ENCODE measurements at places on chromosomes 6 and 20.

DNA sequence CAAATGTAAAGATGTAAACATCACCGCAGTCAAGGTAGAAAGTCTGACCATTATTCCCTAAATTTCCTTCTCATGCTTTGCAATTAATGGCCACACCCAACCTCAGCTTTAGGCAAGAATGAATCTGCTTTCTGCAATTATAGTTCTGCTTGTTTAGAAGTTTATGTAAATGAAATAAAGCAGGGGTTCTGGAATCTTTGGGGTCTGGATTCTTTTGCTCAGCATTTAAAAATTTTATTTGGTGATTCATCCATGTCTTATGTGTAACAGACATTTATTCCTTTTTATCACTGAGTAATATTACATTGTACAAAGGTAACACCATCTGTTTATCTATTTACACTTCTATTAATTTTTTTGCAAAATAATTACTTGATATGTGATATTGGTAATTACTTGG is 613.6 kb downstream of the UTRN start:
- DNase-seq, result no peak

DNA sequence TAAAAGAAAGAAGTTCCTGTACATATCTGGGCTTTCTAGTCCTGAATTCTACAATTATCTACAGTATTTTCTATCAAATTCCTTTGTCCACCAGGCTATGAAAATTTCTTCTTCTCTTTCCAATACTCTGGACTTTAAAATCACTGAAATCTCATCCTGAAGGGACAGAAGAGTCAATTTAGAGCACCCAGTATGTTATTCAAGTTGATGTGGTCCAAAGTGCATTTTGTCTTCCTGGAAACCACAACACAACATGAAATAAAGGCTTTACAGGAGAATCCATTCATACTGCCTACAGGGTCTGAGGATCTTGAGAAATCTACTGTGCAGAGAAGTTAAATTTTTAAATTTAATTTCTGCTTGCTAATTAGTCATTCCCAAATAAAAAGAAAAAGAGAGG is 94.9 kb upstream of the ADGRF1 start:
- no peak for DNase-seq

DNA sequence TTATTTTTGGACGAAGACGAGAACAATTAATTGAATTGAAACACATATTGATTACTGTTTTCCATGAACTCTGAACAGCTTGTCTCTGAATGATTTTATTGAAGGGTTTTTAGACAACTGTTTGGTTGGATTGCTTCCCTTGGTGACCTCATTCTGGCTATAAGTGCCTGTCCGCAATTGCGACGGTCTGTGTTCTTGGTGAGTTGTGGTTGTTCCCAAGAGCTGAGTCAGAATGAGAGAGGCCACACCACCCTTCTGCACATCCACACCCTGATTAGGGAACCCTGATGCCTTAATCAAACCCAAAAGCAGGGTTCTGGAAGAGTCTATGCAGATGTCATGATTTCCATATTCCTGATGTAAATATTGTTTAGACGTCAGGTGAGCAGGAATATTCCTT is 747.0 kb downstream of the PTPRT start:
- no peak for DNase-seq

DNA sequence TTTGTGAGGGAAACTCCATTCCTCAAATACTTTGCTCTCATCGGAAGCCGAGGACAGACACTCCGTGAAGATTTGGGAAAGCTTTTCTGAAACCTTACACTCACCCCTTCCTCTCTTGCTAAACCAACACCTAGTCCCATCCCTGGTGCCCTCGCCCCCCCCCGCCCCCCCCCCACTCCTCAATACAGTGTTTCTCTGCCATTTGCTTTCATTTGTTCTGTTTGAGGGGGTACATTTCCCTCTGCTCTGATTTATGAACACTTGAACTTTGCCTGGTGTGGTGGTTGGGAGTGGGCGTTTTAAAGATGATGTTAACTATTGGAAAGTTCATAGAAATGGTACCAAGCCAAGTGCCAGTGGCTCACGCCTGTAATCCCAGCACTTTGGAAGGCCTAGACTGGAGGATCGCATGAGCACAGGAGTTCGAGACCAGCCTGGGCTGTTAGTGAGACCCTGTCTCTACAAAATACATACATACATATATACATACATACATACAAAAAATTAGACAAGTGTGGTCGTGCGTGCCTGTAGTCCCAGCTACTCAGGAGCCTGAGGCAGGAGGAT is 1.1 kb downstream of the RAB32 start:
- DNase-seq, result no peak

- DNase-seq, result no peak
Measured at GRCh38 chr20:58619077-58619863, 31.8 kb upstream of the STX16 start.

DNA sequence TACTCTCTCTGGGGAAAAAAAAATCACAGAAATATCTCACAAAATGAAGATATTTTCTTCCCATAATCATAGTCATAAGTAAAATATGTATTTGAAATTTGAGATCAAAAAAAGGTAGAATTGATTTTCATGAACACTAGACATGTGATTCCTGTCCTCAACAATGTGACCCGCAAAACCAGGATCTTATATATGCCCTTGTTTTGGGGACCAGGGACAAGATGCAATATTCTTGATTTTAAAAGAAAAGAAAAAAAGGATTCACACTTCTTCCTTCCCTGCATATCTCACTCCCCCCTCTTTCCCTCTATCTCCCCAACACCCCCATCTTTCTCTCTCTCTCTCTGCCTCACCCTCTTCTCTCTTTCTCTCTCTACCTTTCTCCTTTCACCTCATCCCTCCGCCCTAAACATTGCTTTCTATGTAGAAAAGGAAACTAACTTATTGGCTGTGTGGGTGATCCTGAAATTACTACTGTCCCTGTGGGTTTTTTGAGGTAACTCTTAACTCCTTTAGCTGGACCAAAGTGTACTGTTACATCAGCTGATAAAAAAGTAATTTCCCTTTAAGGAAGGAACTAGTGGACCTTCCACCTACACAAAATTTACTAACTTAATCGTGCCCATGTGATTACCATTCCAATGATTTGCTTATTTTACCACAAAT is 85.6 kb downstream of the AIG1 start:
- no peak for DNase-seq

GRCh38 chr6:84258866-84259265 is 31.4 kb upstream of the CEP162 start:
- DNase-seq, result no peak

GRCh38 chr6:15375638-15376290 is 129.9 kb downstream of the JARID2 start:
- DNase-seq, result no peak

DNA sequence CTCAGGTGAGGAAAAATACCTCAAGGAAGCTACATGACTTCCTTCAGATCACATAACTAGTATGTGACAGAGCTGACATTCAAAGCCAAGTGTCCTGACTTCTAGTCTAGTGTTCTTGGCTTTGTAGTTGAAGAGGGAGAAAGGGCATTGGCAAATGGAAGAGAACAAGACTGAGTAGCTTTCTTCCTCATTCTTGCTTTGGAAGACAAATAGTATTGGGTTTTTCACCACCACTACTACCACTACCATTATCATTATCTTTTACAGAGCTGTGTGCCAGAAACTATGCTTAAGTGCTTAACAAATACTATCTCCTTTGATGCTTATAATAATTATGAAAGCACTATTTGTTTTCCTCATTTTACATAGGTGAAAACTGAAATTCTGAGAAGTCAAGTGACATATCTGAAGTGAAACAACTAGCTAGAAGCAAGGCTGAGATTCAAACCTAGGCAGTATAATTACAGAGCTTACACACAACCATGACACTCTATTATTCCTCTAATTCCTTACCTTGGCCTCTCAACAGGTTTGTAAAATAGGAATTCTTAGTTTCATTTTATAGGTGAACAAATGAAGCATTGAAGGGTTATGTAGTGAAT is 6.8 kb downstream of the ACSS2 start:
- no peak for DNase-seq

Measured in T1000 (cell line).